ENCODE measurements at places on chromosomes 1 and 21.

- DNase-seq, result no peak
These were observed 482.1 kb downstream of the RWDD3 start for GRCh38 chr1:95716097-95716496.

- DNase-seq, result no peak
These were observed 5.3 kb downstream of the HTR1D start for GRCh38 chr1:23211955-23212354.

GRCh38 chr1:6288665-6289064, 27.8 kb upstream of the GPR153 start:
- peak; percentile 18 for DNase-seq

GRCh38 chr1:169295425-169295824, 72.2 kb downstream of the NME7 start:
- no peak for DNase-seq

GRCh38 chr1:89633248-89633799, 404 bp downstream of the LRRC8C start:
- peak; percentile 69 for DNase-seq

GRCh38 chr1:21517660-21518480, 8.6 kb downstream of the ALPL start:
- no peak for DNase-seq

DNA sequence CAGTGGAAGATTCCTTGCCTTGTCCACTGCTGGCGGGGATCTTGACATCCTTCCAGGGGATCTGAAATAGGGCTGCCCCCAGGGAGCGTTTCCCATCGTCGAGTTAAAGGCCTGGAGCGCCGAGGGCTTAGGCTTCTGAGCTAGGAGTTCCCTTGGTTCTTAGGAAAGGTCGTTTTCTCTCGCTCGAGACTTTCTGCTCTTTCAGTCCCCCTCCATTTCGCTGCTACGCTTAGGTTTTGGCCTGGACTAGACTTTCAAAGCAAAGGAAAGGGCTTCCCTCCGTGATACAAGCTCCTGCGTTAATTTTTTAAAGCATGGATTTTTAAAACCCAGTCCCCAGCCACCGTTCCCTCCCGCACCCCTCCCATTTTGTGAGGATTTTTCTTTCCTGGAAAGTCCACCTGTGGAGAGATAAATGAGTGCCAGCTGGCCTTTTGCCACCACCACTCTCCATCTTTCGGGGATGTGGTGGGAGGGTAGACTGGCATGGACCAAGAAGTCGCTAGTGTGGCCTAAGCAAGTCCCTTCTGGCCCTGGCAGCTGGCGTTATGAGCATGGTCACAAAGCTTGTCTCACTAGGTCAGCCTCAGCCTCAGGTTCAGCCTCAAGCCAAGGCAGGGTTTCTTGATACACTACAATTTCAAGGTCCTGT, 9.2 kb downstream of the NR5A2 start:
- DNase-seq, result no peak

DNA sequence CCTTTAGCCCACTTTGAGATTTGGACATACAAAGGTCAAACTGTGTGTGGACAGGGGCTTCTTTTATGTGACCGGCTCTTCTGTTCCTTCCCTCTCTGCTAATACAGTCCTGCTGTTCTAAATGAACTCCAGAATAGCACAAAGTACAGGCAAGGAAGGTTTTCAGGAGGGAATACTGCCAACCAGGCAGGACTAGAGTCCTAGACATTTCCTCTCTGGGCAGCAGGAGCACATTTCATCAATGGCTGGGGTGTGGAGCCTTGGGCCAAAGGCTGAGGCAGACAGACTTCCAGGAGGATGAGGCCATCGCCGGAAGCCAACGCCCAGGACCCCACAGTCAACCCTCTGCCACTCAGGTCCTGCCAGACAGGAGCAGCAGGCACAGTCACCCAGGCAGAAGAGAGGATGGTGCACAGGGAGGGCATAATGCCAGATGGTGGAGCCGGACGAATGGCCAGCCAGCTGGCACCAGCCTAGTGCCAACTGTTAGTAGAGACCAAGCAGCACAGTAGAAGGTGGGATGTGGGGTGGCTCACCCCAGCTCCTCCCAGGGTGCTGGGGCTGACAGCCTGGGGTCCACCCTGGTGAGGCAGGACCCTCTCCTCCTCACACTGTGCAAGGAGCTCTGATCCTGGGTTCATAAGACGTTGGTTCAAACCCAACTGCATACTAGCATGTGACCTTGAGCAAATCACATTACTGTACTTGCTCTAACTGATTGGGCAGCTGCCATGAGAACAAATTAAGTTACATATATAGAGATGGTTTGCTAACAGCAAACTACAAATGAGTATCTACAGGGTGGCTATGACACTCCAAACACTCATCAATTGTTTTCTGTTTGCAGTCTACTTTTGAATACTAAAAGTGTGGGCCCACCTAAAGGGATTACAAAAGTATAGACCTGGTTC, 410.7 kb downstream of the SIPA1L2 start:
- no peak for DNase-seq

DNA sequence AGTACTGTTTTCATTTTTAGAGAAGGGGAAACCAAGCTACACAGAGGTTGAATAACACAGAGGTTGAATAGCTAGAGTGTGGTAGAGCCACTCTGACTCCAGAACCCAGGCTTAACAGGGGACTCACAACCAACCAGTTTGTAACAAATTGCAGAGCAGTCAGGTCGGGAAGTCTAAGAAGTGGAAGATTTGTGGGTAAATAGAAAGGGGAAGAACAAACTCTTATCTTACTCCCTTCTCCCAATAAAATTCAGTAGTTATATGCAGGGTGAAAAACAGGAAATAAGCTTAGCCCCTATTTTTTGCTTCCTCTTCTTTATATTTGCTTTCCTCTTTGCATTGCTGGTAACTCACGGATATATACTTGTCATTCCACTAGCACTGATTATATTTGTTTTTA, 23.2 kb downstream of the CDC42 start:
- no peak for DNase-seq

DNA sequence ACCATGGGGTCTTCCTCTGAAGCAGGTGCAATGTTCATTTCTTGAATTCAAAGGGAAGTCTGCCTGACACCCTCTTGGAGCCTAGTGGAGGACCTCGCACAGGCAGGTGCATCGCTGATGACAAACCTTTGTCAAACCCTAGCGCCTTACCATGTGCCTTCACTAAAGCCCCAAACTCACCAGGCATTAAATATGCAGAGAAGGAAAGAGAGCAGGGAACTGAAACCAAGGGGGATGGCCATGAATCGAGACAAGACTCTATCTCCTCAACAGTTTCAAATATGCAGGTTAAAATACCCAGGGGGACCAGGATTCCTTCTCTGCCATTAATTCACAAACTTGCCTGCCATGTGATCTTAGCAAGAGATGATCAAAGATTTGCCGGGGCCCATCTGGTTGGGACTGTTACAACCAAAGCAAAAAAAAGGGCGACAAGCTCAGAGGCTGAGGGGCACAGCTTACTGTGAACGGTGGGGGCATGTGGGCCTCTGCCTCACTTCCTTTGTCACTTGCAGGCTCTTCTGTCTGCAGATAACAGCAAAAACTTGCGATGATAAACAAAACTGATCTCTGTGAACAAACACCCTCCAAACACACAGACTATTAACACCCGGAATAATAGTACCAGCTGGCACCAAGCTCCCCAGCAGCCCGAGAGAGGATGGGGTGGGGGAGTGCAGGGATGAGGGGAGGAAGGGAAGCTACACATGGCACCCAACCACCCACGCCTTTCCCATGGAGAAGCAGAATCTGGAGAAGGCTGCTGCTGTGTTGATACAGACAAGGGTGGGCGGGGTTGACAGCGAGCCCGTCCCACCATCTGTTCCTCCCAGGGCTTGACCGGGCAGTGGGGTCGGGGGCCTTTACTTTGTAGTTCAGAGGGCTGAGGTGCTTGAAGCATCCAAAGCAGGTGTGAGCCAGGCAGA, 33.9 kb downstream of the TMEM63A start:
- peak; percentile 49 for DNase-seq

GRCh38 chr1:225921734-225922709, 2.0 kb downstream of the PYCR2 start:
- DNase-seq, result no peak

GRCh38 chr1:111967886-111968285, 21.6 kb downstream of the KCND3 start:
- DNase-seq, result no peak

DNA sequence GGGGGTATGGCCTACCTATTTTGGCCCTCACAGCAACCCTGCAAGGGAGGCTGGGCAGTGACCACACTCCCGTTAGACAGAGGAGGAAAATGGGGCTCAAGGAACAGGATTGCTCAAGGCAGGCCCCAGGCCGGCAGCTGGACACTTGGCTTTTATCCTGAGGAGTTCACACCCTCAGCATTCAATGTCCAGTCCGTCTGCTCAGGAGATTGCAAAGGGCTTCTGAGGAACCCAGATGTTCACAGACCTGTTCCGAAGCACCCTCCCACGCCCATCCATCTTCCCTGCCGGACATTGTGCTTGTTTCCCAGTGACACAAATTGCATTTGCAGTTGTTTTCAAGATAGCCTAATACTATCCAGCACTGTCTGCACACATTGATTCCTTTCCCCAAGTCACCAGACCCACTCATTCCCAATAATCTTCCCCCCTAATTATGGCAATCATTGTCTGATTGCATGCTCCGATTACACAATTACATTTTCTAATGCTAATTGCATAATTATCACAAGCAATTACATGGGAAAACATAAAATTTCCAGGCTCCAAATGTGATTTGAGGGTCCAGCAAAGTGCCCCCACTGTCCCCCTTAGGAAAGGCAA, 4.3 kb upstream of the UBL4B start:
- no peak for DNase-seq

DNA sequence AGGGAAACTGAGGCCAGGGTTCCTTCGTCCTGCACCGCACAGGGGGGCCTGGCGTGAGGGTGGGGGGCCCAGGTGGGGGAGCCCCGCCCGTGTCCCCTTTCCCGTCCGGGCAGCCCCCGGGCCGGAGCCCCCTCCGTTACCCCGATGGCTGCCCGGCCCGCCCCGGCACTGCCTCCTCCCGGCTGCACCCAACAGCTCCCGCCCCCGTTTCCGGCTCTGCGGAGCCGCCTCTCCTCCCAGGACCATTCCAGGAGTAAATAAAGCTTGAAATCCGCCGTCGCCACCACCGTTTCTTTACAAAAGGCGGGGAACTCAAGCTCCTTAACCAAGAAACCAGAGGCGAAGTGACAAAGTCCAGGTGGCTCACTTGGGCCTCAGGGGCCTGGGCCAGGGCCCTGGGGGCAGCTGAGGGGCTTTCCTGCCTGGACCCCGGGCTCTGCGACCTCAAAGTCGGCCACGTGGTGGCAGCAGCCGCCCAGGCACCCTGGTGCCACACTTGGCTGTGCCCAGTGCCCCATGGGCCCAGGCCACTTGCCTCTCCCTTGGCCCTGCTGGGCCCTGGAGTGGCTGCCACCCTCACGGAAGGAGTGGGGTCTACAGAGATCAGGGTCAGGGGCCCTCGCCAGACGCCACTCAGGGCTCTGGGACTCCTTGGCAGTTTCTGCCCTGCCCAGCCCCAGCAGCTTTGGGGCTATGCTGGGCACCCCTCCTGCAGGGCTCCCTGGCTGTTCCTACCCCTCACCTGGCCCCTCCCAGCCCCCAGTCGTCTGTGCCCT, 514 bp upstream of the FAAP20 start:
- DNase-seq, result peak; percentile 94

GRCh38 chr1:22292011-22292788, 149.3 kb upstream of the WNT4 start:
- no peak for DNase-seq

GRCh38 chr21:45640001-45640887, 3.3 kb upstream of the PCBP3 start:
- DNase-seq, result no peak

GRCh38 chr1:172775606-172776005, 116.7 kb downstream of the FASLG start:
- no peak for DNase-seq

- no peak for DNase-seq
These were observed 55.3 kb downstream of the NTPCR start for GRCh38 chr1:233005703-233006102.

DNA sequence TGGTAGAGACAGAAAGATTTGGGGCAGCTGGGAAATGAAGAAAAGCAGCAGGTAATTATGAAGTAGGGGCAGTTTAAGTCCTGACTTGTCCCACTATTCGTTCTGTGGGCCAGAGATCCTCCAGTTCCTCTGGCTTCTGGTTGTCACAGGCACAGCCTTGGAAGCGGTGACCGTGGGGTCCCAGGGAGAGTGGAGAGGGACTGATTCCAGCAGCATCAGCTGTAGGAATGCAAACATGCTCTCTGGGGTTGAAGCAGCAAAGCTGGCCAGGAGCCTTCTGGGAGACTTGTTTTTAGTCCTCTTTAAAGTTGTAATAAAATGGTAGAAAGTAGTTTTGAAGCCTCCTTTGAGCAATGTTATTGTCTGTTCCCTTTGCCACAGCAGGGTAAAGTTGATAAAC, 488.0 kb downstream of the LMO4 start:
- DNase-seq, result no peak

- no peak for DNase-seq
These were observed 38.2 kb downstream of the RABGAP1L start for GRCh38 chr1:174197547-174197946.

GRCh38 chr1:116847688-116848531, 61.8 kb upstream of the PTGFRN start:
- peak; percentile 91 for DNase-seq

DNA sequence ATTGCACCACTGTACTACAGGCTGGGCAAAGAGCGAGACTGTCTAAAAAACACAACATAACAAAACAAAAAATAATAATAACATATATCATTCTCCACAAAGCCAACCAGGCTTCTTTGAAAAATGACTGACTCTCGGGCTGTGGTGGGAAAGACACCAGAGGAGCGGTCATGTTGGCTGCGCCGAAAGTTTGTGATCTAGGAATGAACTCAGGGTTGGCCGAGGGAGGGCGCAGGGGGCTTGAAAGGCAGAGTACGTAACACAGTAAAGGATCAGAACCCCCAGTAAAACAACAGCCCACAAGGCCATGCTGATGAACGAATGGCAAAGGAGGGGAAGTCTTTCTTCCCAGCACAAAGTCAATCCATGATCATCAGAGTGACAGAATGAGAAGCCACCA, 4.7 kb downstream of the SLC35E2B start:
- DNase-seq, result no peak

- DNase-seq, result no peak
These were observed 44.5 kb downstream of the CBS start for GRCh38 chr21:43031121-43031619.

GRCh38 chr1:155913969-155914757, 3.0 kb upstream of the RIT1 start:
- no peak for DNase-seq

GRCh38 chr1:212600980-212601379, 7.6 kb upstream of the ATF3 start:
- DNase-seq, result no peak

- DNase-seq, result no peak
These were observed 2.1 kb downstream of the CLCA1 start for GRCh38 chr1:86470859-86471258.

GRCh38 chr1:75135573-75136194, 1.5 kb downstream of the LHX8 start:
- peak; percentile 21 for DNase-seq

- DNase-seq, result no peak
These were observed 99.0 kb upstream of the SOD1 start for GRCh38 chr21:31560479-31560878.

All from right hindlimb (tissue), 1 donor.